Retinal pigment epithelial cell (primary cell): ENCODE measurements at places on chromosomes 13 and 19.

DNA sequence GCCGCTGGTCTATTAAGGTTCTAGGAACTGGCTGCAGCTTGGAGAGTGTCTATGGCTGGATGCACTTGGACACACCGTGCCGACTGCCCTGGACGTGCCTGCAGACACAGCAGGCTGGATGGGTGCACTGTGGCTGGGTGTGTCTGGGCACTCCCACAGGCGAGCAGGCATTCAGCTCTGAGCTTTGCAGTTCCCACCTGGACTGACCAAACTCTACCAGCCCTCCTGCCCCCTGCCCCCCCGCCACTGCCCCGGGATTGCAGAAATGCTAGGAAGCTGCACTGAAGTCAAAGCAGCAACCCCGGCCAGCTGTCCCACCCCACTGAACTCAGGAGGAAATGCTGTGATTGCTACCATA, 7.0 kb upstream of the LRP3 start:
- no peak for DNase-seq

DNA sequence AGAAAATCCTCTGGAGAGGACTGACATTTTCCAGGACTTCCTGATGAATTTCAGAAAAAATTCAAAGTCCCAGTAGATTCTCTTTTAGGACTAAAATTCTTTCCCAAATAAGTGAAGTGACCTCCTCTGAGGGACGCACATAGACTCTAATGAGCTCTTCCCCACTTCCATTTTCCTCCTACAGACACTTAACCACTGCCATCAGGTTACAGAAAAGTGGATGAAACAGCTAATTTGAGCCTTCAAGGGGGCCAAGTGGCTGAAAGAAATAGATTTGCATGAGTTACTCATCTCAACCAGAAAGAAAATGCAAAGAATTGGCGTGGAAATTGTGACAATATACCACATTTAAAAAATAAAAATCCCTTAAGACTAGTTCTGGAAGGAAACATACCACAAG, 185.3 kb upstream of the EDNRB start:
- DNase-seq: no peak

DNA sequence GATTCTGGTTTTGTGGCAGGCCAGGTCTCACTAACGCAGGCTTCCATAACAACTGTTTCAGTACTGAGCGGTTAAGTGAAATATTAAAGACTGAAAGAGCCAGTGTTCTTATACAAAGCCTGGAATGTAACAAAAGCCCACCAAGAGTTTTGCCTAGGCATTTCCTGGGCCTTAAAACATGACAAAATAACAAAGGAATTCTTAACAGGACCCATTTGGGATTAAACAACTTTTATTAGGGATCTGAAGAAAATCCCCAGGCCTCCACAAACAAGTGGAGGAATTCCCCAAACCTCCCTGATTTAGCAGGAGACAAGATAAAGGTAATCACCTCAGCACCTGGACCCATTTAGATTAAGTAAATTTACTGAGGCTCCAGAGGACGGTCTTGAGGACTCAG, 799.7 kb upstream of the SPRY2 start:
- no peak for DNase-seq

DNA sequence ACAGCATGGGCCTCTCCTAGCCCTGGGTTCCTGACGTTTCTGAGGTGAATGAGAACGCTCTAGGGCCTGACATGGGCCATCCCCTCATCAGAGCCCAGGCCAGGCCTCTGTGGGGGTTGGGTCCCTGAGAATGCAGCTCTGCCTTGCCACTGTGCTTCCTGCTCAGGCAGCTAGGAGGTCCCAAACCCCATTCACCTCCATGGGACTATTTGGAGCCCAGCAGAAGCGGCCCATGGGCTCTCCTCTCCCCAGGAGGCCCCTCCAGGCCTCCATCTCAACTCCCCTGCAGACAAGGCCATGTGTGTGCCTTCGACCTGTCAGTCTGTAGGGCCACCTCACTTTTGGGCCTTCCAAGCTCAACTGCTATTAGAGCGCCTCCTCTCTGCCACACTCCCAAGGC, 36.9 kb downstream of the ELL start:
- DNase-seq: no peak

- DNase-seq: no peak
These were observed 1.9 kb downstream of the ZC3H4 start for GRCh38 chr19:47111682-47112165.

- DNase-seq: no peak
These were observed 290.7 kb upstream of the MIR17HG start for GRCh38 chr13:91056746-91057145.

DNA sequence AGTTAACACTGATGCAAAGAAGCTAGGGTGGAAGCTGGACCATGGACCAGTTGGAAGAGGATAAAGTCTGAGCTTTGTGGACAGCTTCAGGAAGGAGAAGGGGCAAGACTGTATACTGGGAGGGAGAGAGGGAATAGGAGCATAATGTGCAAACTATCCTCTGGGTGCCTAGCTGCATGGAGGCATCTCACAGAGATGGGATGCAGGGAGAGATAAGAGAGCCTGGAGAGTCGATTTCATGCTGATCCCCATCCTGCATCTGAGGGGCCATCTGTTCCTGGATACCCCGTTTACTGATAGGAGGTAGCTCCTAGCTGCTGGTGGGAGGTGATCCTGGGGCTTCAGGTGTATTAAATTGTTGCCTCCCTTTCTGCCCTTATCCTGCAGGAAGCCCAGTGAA, 8.8 kb downstream of the CYP4F3 start:
- DNase-seq: no peak

DNA sequence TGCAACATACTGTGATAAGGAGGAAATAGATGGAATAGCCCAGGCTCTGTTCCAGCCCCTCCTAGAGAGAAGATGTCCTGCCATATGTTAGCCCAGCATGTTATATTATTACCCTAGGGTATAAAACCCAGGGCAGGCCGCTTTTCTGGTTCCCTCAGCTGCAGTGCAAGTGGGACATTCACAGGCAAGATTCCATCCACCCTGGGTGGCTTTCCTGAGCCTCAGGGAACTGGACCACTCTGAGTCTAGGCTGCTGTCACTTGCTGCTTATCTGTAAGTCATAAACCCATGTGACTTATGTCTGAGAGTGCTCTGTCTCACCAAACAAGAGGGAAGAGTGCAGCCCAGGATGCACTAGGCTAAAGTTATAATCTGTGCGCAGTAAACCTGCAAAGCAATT, 413.2 kb downstream of the MZT1 start:
- no peak for DNase-seq

DNA sequence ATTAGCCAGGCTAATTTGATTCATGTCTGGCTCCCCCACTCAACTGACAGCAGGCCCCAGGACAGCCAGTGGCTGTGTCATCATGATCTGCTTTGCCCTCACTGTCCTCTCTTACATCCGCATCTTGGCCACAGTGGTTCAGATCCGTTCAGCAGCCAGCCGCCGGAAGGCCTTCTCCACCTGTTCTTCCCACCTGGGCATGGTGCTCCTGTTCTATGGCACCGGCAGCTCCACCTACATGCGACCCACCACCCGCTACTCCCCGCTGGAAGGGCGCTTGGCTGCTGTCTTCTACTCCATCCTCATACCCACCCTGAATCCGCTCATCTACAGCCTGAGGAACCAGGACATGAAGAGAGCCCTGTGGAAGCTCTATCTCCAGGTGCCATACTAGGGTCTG, 79.7 kb downstream of the PEG3 start:
- no peak for DNase-seq

GRCh38 chr19:42249769-42250168, 5.2 kb downstream of the ERF start:
- no peak for DNase-seq

DNA sequence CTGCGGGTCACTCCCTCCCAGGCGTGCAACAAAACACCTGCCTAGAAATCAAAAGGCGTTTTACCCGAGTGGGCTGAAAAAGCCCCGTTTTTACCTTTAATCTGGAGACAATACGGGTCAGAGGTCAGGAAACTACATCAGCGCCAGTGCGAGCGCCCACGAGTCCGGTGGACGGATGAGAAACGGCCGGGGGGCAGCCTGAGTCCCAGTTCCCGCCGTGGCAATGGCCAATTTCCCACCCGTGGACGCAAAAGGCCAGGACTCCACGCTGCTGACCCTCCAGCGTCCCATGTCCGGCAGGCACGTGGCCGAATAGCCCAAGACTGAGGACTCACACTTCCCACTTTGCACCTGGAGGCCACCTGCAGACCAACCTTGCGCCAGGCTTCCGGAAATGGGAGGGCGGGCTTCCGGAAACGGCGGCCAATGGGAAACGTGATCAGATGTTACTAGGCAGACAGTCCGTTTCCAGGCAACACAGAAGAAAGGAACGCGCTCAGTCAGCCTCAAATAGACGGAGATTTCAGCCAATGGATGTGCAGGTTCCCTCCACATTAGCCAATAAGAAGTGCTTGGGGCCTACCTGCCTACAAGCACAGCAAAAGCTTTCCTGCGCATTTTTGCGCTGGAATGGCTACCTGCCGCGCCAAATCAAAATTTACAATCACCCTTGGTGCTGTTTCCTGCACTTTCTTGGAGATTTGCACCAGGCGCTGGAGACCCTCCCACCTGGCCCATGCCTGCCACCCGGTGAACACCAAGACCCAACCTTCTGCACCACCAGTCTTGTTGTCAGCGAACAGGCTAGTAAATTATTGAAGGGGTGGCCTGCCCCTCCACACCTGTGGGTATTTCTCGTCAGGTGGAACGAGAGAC, 47.4 kb downstream of the ZFP14 start:
- peak; percentile 93 for DNase-seq

DNA sequence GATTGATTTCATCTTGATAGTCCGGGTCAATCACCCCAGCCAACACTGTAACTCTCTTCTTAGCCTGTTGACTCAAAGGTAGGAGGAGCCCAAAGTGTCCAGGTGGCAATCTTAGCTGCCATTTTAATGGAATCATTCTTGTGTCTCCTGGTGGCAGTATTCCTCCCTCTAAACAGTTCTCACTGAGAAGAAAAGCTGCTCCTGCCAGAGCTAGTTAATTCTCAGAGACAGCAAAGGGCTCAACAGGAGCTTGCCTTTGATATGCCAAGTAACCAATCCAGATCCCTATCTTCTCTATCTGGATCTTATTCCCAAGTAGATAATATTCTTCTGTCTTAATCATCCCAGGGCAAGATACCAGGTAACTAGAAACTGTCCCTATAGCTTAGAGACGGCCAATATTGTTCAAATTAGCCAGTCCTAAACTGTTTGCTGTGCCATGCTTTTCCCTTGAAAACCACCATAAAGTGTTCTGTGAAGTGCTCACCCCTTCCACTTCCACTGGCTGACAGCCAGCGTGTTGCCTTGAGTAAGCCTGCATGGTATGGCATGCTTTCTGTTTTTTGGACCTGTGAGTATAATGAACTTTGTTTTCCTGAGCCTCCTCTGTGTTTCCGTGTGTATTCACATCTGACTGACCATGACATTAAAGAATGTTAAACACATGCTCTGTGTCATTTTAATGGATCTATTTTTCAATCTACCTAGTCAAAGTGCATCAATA, 463.7 kb upstream of the SLITRK5 start:
- DNase-seq: peak; percentile 0

GRCh38 chr19:48639483-48640375, 2.5 kb upstream of the DBP start:
- DNase-seq: no peak
